ENCODE measurements at places on chromosomes 1 and 21.

DNA sequence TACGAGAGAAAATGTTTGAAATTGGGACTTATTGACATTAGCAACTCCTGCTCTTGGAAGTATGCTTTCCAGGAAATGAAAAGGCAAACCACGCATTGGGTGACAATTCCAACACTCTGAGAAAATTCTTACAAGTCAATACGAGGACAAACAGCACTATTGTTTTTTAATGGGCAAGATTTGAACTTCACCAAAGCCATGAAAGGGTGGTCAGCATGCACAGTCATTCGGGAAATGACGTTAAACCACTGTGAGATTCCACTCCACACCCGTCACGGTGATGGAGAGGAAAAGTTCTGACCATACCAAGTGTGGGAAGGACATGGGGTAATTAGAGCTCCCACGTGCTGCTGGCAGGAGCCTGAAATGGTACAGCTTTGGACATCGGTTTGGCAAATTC lies 12.2 kb upstream of the PRXL2B start:
- no peak for DNase-seq

DNA sequence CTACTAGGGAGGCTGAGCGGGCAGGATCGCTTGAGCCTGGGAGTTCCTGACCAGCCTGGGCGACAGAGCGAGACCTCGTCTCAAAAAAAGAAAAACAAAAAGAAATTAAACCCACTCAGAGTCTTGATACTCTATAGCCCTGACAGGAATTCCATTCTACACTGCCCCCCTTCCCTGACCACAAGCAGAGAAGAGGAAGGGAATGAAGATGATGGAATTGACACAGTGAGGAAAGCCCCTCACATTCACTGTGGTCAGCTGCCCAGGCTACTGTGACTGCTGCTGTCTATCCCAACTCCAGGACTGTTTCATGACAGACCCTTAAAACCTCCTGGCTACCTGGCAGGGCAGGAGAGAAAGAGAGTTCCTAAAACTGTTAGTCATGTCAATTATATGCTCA lies 12.1 kb downstream of the LIN9 start:
- no peak for DNase-seq

- DNase-seq, result no peak
Measured at GRCh38 chr1:205443585-205444299, 12.1 kb downstream of the BLACAT1 start.

DNA sequence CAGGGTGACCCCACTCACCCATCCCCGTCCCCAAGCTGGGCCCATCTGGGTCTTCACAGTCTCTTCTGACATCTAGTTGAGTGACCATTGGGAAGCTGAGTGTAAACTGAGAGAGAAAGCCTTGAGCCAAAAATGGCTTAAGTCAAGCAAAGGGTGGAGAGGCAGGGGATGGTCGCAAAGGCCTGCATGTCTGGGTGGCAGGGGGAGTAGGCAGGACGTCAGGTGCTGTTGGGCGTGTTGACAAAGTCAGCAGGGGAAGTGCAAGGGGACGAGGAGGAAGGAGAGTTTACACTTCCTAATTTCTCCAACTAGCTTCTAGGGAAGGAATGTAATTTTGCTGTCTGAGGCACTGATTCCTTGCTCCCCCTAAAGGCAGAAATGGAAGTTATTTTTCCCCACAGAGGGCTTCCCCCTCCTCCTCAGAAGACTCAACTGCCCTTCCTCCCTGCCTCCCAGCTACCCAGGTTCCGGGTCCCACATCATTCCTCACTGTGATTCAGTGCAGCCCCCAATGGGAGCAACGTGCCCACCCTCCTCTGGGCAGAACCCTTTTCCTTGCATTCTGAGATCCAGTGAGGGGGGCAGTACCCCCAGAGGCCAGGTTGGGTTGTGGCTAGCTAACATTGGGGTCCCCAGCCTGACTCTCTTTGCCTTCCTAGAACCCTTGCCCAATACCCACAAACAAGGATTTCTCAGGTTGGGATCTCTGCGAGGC lies 1.2 kb upstream of the ADORA1 start:
- no peak for DNase-seq

DNA sequence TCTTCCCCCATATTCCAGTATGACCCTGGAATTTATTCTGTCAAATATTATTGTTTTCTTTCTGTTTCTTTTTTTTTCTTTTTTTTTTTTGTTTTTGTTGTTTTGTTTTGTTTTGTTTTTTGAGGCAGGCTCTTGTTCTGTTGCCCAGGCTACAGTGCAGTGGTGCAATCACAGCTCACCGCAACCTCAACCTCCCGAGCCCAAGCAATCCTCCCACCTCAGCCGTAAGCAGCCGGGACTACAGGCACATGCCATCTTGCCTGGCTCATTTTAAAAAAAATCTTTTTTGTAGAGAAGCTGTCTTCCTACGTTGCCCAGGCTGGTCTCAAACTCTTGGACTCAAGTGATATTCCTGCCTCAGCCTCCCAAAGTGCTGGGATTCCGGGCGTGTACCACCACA lies 237.6 kb downstream of the SMYD3 start:
- no peak for DNase-seq

DNA sequence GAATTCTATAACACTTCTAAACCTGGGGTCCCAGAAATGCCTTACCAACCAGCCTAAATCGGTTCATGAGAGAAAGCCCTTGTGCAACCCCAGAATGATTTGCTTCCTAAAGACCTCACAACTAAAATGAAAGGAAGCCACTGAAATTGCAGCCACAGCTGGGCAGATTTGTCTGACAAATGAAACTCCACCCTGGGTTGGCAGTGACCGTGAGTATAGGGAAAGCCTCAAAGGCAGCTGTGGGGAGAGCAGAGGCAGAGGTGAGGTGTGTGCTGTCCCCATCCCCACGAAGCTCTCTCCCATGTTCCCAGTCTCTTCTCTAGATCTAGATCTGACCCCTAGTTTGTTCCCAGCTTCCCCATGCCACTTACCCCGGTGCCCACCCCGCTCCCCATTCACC lies 23.1 kb downstream of the RHBDL2 start:
- no peak for DNase-seq

GRCh38 chr1:231630558-231631205 lies 4.1 kb downstream of the DISC1 start:
- no peak for DNase-seq

DNA sequence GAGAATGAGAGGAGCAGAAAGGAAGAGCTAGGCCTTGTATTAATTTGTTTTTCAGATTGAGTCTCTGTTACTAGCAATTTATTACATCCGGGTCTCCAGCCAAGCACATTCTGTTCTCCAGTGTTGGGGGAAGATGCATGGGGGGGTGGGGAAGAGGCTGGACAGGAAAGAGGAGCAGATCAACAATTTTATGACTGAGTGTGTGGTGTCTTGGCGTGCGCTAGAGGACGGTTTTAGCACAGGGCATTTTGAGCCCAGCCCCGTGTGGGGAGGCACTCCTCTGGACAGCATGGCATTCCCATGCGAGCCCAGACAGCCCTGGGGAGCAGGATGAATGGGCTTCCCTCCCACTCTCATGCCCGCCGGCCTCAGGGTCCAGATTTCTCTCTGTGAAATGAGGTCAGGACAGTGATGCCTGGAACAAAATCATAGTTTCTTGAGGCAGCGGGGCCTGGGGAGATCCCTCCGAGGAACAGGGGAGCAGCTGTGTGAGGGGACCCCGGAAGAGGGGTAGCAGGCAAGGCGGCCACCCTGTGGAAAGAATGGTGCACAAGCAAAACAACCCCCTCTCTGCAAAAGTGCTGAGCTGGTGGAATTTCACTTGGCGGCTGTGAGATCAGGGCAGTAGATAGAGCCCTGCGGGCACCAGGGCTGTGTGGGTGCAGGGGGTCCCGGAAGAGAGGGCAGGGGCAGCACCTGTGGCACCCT lies 16.3 kb downstream of the SOX13 start:
- DNase-seq, result no peak

- no peak for DNase-seq
Measured at GRCh38 chr1:198122693-198123092, 34.1 kb upstream of the NEK7 start.

DNA sequence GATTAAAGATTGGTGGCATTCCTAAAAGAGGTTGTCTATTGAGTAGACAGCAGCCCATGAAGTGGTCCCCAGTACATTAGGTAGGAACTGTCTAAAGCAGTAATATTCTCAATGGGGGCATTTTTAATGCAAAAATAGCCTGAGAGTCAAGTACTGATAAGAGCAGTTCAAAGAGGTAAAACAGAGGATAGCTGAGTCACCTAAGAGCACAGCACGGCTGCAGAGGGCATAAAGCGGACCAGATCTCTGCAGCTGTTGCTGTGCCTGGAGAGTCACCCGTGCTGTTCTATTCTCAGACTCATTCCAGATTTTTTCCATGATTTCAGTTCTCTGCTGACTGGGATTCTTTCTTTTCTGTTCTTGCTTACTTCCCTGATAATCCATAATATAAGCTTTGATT lies 313.2 kb downstream of the OLFM3 start:
- no peak for DNase-seq

DNA sequence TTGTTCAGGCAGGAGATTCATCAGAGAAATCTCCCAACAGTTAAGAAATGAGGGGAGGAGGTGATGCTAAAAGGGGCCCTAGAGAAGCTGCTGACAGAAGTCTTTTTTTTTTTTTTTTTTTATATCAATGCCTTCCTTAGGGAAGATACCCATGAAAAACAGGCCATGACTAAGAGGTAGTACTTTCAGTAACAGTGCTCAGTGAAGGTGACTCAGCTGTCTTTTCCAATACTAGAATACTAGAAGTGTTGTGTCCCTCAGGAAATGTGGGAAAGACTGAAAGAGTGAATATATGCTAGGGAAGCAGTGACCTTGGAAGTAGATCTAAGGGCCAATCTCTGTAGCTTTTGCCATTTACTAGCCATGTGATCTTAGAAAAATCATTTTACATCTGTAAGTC lies 52.4 kb upstream of the SLFNL1 start:
- DNase-seq, result no peak

- no peak for DNase-seq
Measured at GRCh38 chr1:227257964-227258363, 60.3 kb downstream of the CDC42BPA start.

DNA sequence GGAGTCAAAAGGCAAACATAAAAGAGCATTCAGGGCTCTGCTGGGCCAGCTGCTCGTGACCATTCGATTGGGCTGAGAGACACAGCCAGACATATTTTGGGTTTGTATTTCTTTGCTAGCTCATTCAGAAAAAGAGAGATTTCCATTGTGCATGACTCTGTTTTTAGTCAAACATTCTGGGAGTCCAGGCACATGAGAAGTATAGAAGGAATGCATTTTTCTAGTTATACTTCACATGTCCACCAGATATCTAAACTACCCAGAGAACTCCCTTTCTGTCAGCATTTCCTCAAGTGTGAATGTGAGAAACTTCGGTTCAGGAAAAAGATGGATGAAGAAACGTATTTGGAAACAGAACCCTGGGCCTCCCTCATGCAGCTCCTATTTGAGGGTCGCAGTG lies 6.3 kb upstream of the KCNE1 start:
- no peak for DNase-seq

DNA sequence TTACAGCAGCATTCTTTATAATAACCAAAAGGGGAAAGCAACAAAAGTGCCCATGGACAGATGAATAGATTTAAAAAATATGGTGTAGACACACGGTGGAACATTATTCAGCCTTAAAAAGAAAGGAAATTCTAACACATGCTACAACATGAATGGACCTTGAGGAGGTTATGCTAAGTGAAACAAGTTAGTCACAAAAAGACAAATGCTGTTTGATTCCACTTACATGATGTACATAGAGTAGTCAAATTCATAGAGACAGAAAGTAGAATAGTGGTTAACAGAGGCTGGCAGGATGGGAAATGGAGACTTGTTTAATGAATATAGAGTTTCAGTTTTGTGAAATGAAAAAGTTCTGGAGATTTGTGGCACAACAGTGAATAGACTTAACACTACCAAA lies 151.4 kb downstream of the CYYR1 start:
- DNase-seq, result no peak

DNA sequence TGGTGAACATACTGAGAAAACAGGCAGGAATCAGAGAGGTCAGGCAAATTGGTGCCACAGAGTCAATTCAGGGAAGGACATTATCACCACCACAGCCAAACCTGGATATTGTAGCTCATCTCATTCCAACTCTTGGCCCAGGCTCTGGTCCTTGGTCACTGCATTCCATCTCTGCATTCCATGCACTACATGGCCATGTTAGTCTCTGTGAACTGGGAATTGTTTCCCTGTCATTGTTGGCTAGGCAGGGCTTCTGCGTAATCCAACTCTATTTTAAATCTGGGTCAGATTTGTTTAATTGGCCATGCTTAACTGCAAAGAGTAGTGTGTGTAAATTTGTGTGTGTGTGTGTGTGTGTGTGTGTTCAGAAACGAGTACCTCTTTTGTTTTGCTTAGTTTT lies 837.6 kb upstream of the ADAMTS5 start:
- no peak for DNase-seq

DNA sequence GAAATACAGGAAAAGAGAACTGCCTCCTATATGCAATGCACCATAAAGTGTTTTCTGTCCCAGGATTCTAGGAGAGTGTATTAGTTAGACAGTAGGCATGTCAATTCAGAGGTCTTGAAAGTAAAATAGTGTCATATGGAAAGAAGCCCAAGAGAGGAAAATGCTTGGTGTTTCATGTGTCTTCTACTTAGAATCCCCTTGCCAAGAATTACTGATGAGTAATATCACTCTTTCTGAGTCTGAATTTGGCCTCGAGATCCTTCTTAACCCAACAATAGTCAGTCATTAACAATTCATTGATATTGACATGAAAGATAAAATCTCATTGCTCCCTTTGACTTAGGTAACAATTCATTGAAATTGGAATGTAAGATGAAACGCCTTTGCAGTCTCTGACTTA lies 972.2 kb downstream of the TTLL7 start:
- no peak for DNase-seq

DNA sequence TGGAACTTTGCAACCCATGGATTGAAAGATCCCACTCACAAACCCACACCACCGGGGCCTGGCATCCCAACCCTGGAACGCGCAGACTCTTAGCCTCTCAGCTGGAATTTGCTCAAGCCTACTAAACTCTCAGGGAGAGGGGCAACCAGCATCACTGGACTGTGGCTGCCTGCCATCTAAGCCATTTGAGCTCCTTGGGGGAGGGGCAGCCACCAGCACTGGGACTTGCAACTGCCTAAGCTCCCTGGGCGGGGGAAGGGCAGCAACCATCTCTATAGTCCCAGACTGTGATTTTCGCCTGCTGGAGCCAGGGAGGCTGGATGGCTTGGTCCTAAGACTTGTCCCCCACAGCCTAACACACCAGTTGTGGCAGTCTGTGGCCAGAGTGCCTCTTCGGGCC lies 122.3 kb downstream of the SNX7 start:
- no peak for DNase-seq

- DNase-seq, result no peak
Measured at GRCh38 chr21:16976193-16976592, 536.6 kb upstream of the CXADR start.

All from substantia nigra (tissue), 51 donors.